ENCODE measurements at places on chromosomes 6 and 20. TPM values are rescaled to one million over a fixed set of nuclear protein-coding genes. Genes with fewer than 3 reads are reported as not detected.

DNA sequence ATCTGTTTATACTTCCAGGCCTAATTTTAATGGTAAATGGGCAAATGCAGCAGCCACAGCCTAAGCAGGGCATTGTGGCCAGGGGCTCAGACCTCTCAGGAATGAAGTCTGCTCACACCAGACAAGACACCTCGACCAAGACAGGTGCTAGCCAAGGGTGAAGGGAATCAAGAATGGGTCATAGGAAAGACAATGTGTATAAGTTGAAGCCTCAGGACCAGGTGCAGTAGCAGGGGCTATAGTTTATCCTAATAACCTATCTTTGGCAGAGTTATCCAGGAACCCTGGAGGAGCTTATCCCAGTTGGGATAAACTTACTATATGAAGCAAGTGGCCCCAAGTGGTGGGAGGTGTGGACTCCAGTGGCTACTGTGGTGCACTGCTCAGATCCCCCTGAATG, 165.0 kb upstream of the TAB2 start:
- DNase-seq: no peak

Gene NEURL2
- 4.7 TPM for total RNA-seq

DNA sequence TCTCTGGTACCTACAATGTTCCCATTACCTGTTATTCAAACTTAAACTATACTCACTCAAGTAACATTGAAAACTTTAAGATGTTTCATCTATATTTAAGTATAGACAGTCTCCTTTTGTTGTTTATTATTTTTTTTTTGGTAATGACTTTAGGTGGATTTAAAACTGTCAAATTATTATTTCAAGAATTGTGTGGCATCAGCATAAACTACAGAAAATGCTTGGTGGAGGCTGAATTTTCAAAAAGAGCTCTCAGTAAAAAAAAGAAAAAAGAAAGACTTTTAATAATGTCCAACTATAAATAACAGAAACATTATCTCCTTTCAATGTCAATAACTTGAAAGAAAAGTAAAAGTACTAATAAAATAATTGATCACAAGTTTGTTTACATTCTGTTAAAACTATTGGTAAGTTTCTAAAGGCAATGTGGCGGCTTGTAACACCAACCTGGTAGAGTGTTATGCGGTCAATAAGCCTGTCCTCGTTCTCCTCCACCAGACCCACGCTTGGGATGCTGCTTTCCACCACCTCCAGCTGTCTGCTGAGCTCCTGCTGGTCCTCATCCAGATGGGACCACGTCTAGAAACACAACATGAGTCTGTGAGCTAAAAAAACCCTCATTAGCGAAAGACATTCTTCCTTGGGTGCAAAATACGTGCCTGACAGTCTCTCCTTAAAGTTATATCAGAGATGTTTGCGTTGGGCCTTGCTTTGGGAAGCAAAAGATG, 400.6 kb downstream of the SYNE1 start:
- no peak for DNase-seq

GRCh38 chr6:148514091-148514845, 171.6 kb downstream of the SASH1 start:
- peak; percentile 88 for DNase-seq

DNA sequence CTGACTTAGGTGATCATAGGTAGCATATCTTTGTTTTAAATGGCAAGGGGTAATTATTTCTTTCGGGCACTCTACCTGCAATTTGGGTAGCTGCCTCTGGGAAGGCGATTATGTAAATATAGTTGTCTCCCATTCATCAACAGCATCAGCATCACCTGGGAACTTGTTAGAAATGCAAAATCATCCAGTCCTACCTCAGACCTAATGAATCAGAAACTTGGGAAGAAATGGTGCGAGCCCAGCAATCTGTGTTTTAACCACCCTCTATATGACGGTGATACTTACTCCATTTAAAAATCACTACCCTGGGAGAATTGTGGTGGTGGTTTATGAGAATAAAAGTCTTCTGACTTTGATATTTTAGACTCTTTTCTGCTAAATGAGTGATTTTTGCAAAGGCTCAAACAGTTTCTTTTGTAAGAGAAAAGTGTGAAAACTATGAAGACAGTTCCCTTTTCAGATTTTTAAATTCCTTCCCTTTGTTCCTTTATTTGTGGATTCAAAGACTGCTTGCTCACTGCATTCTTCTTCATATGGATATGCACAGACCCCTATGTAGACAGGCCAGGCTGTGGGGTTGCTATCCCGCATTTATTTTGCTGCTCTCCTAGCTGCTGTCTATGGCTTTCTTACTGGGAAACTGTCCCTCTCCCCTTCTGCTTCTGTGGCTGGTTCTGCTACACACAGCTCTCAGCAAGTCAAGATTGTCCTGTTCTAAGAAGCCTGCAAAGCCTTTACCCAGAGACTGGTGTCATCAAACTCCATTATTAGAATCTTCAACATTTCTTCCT, 365.3 kb downstream of the RNF144B start:
- no peak for DNase-seq

DNA sequence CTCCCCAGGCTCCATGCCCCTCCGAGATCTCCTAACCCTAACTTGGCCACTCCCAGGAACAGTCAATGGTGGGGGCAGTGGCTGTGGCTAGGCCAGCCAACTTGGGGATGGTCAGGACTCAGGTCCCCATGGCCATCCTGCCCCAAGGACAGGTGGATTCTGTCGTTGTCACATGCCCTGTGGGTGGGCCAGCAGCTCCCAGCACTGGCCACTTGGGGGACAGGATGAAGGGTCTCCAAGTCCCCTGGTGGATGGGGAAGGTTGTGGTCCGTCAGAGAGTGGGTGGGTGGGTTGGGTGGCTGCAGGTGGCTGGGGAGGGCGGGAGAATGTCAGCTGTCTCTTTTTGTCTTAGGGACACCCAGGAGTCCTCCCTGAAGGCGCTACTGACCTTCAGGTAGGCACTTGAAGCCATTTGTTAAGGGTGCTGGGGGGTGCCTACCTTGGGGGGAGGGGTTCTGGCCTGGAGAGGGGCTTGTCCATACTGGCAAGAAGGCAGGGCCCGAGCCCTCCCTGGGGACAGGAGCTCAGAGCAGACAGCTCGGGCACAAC, 5.5 kb downstream of the COL9A3 start:
- no peak for DNase-seq

GRCh38 chr6:82227770-82228169, 19.8 kb downstream of the IBTK start:
- no peak for DNase-seq

- DNase-seq: no peak
These were observed 11.8 kb downstream of the MAP3K4 start for GRCh38 chr6:161003336-161003735.

- no peak for DNase-seq
These were observed 10.8 kb upstream of the SMIM29 start for GRCh38 chr6:34259529-34260069.

DNA sequence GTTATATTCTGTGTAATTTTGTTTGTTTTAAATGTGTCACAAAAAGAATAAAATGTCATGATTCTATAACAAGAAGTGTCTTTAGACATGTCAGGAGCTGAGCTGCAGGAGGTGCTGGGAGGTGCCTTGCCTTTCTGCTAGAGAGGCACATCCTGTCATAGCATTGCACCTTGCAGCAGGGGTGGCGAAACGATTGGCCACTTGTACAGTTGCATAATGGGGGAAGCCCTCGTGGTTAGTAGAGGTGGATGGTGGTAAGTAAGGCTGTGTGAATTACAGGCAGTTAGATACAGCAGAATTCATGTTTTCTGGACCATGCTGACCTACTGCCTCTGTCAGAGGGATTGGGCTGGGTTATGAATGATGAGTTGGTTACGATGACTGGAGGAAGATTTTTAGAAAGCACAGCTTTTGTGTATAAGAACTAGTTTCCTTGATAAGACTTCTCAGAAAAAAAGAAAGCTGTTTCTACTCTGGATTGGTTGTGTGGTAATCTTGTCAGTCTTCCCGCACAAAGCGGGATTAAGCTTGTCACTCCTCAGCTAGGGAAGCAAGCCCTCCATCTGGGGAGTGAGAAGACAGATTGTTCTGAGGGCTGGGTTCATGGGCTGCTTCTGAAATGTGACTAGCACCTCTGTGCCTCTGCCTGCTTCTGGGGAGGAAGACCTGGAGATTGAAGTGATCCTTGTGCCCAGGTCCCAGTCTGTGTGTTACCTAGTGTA, 74.9 kb downstream of the FOXO3 start:
- no peak for DNase-seq

GRCh38 chr6:101085327-101085726, 204.2 kb upstream of the ASCC3 start:
- DNase-seq: no peak

Gene OTOR
- total RNA-seq: not detected

- peak; percentile 85 for DNase-seq
These were observed 18.3 kb upstream of the RANBP9 start for GRCh38 chr6:13729891-13730290.

GRCh38 chr6:108156180-108156937, 9.5 kb upstream of the NR2E1 start:
- DNase-seq: peak; percentile 54

Gene EFCAB8
- 1.4 TPM for total RNA-seq

Measured in osteoblast (primary cell).